ENCODE measurements at places on chromosomes 3 and 15.

- no peak for DNase-seq
Observed at GRCh38 chr15:89051875-89052274, 36.4 kb upstream of the ABHD2 start.

DNA sequence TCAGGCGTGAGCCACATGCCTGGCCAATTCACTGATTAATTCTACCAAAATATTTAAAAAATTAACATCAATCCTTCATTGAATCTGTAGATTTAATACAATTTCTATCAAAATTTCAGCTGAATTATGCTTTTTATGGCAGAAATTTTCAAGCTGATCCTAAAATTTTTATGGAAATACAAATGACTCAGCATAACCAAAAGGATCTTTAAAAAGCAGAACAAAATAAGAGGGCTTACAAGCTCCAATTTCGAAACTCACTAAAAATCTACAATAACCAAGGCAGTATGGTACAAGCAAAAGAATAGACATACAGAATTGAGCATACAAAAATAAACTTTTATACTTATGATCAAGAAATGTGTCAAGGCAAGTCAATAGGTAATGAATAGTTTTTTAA is 180.4 kb upstream of the CTNNB1 start:
- no peak for DNase-seq

GRCh38 chr15:92979011-92979701 is 79.0 kb downstream of the CHD2 start:
- DNase-seq: no peak

- DNase-seq: peak; percentile 77
Observed at GRCh38 chr3:131033480-131034080, 6.9 kb downstream of the NEK11 start.

- no peak for DNase-seq
Observed at GRCh38 chr3:66789580-66790237, 208.4 kb upstream of the KBTBD8 start.

- peak; percentile 76 for DNase-seq
Observed at GRCh38 chr3:30693470-30694120, 87.2 kb downstream of the TGFBR2 start.

All from CD4-positive, alpha-beta T cell treated with Interleukin-10 for 1 hour (primary cell).